Activated naive CD4-positive, alpha-beta T cell treated with anti-CD3 and anti-CD28 coated beads, Interleukin-2, amount 50 U/mL, for 72 hours (primary cell): ENCODE measurements at places on chromosomes 12 and 14. TPM values are rescaled to one million over a fixed set of nuclear protein-coding genes. Genes with fewer than 3 reads are reported as not detected.

DNA sequence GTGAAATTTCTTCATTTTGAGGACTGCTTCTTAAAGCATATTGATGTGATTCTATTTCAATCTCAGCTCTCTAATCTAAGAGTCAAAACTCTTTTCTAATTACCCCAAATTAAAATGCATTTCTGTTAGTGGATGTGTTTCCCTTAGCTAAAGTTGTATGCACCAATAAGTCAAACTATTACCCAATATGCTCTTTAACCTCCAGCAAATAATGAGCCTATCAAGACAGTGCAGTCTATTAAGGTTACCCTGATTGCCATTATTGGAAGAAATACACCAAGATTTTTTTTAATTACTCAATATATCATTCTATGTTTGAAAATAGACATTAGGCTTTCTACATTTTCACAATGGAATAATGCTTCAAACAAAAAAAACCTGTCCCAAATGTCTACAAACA lies 310.0 kb downstream of the BTG1 start:
- DNase-seq: no peak

DNA sequence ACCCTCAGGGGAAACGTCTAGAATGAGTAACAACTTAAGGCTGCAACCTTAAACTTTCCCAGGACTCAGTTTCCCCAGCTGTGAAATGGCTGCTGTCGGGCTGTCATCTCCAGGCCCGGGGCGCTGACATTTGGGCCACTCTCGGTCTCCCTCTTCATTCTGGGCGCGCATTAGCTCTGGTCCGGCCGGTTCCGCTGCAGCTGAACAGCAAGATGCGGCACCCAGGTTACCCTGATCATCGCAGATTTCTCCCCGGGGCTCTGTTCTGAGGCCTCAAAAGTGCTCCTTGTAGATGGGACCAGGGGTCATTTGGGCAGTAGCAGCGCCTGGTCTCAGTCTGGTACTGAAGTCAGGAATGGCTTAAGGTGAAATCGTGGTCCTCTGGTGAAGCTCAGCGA lies 890 bp upstream of the BCL7A start:
- DNase-seq: no peak

DNA sequence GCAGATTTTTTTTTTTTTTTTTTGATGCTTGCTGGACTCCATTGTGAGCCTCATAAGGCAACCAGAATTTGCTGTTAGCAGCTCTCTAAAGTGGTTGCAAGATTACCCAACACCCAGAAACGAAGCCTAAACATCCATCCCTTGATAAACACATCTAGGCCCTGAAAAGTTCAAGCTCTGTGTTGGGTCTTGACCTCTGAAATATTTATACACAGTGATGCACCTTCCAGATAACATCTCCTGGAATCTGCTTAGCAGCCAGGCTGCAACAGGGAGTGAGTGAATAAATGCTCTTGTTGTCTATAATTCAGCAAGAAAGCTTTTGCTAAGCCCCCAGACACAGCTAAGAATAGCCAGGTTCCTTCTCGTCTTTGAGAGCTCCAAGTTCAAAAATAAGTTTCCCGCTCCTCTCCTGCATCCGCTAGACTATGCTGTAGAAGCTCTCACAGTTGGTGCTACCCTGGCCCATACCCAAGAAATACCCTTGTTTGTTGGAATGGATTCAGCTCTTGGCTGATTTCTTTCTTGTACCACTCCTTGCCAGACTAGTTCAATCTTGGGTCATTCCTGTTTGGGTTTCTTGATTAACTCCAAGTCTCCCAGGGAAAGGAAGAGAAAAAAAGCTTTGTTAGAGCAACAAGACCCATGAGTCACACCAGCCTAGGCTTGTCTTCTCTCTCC lies 610.6 kb upstream of the TBX3 start:
- DNase-seq: no peak

DNA sequence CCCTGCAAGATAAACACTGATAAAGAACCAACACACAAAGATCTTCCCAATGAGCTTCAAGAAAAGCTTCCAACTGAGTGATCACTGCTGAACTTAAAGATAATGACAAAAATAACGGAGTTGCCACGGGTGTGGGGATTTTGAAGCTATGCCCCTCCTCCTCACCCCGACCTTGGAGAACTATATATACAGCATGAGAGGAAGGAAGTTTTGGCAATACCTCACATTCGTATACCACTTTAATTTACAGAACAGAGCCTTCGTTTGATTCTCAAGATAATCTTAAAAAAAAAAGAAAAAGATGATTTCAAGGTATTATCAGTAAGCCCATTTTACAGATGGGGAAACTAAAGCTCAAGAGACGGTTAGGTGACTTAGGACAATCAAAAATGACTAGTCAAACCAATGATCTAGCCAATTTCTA lies 715 bp downstream of the NEK9 start:
- DNase-seq: no peak

GRCh38 chr14:78512021-78512420 lies 341.8 kb downstream of the NRXN3 start:
- no peak for DNase-seq

GRCh38 chr14:95656634-95657033 lies 29.6 kb upstream of the TCL1B start:
- no peak for DNase-seq

- no peak for DNase-seq
These were observed 1566.9 kb upstream of the TMEM132C start for GRCh38 chr12:126700096-126700495.

DNA sequence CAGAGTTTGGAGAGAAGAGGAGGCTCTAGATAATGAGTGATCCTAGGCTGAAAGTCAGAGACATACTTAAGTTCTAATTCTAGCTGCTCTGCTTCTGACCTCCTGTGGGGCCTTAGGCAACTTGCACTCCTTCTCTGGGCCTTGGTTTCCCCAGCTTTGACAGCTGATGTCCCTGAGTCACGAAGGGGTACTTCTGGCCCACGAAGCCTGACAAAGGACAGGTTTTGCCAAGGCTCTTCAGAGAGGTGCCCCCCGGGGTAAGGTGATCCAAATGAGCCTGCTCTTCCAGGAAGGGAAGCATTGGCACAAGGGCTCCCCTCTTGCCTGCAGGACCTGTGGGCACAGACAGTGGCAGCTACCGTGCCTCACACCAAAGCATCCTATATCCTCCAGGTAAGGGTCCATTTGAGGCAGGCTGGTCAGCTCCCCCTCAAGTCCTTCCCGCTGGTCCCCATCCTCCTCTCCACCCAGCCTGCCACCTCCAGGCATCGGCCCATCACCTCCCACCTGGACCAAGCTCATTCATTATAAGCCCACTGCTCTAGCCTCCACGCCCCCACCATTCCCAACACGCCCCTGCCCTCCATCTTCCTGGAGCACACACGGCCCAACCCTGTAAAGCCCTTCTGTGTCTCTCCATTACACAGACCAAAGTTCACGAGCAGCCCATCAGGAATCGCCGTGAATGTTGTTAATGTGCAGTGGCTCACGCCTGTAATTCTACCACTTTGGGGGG lies 1.9 kb upstream of the PPP1R13B start:
- DNase-seq: no peak

DNA sequence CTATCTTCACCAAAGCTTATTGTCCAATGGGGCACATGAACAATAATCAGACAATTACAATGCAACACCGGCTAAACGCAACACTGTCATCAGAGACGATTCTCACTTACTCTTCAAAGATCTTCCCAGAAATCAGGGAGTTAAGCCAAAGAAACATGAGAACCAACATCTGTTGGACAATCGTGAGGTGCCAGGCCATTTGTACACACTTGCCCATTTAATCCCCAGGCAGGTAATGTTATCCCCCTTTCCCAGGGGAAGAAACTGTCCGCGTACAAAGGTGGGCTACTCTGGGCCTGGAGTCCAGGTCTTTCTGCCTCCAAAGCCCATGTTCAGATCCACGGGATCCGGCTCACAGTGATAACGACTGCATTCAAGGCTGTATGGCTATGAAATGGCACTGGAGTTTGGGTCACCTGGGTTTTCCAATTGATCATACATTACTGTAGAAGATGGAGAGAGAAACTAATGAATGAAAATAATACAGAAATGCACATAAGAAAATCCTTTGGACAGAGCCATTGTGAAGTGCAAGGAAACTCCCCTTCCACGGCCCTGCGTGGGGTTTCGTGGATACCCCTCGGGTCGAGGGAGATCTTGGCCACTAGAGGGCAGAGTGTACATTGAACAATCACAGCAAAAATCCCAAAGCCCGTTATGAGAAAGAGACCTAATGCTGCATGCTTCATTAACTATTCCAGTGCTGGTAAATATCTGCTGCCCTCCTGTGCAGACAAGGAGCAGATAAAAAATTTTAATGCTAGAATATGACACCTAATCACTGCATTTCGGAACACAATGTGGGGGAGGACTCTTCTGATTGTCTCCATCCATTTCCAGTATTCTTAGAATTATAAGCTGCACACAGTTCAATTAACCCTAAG lies 111.4 kb downstream of the EGLN3 start:
- no peak for DNase-seq

- DNase-seq: no peak
These were observed 463.8 kb downstream of the PRKD1 start for GRCh38 chr14:29463727-29464395.

DNA sequence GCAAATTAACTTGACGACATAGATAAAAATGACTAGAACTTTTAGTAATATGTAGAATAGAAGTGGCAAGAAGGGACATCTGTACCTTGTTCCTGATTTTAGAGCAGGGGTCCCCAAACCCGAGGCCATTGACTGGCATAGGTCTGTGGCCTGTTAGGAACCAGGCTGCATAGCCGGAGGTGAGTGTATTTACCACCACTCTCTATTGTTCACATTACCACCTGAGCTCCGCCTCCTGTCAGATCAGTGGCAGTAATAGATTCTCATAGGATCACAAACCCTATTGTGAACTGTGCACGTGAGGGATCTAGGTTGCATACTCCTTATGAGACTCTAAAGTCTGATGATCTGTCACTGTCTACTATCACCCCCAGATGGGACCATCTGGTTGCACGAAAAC lies 113.6 kb upstream of the AVPR1A start:
- no peak for DNase-seq

GRCh38 chr14:94653321-94653720 lies 41.1 kb downstream of the SERPINA3 start:
- no peak for DNase-seq

GRCh38 chr14:43031598-43031997 lies 1424.9 kb downstream of the LRFN5 start:
- DNase-seq: no peak

GRCh38 chr12:81668475-81668874 lies 90.7 kb downstream of the PPFIA2 start:
- no peak for DNase-seq

GRCh38 chr14:76348898-76349297 lies 27.0 kb upstream of the ESRRB start:
- no peak for DNase-seq

GRCh38 chr12:132458846-132459641 lies 30.9 kb upstream of the FBRSL1 start:
- no peak for DNase-seq

DNA sequence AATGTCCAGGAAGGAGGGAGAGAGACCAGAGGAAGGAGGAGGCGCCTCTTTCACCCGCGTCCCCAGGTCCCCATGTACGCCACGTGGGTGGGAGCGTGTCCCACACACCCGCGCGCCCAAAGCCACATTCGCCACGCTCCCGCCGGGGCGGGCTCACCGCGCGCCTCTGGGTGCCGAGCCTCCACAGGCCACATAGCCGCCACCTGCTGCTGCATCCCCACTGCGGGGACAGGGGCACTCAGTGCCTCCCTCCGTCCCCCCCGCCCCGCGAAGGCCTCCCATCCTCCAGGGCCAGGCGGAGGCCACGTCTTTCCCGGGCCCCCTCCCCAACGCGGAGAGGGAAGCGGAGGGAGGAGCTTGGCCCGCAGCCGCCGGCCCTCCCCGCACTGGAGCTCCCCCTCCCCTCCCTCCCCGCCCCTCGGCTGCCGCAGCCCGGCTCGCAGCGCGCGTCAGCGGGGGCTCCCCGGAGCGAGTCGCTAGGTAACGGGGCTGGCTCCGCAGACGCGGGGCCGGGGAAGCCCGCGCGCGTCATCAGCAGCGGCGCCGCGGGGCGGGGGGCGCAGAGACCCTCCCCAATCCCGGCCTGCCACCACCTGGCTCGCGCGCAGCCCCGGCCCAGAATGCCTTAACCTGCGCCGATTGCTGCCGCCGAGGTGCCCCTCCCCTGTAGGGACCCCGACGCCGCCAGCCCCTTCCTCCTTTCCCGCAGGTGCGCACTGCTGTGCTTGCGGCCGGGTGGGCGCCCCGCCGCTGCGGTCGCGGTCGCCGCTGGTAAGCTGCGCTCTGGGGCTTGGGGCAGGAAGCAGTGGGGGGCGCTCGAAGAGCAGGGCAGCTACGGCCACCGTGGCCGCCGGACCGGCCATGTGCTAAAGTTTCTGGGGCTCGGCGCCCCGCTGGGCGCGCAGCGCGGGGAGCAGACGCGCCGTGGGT lies 536 bp upstream of the TUNAR start:
- no peak for DNase-seq

DNA sequence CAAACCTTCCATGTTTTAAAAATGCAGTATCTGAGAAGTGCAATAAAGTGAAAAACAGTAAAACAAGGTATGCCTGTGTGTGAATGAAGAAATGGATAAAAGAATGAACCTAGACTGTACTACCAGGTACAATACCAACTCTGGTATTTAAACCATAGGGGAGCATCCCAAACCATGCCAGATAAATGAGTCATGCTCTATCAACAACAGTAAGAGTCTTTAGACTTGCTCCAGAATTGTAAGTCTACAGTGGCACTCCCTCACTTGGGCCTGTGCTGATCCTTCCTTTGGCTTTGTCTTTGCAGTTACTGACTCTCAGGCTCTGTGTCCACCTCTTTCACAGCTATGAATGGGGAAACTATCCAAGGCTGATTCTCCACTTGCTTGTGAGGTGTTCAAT lies 38.1 kb downstream of the BBS10 start:
- no peak for DNase-seq

DNA sequence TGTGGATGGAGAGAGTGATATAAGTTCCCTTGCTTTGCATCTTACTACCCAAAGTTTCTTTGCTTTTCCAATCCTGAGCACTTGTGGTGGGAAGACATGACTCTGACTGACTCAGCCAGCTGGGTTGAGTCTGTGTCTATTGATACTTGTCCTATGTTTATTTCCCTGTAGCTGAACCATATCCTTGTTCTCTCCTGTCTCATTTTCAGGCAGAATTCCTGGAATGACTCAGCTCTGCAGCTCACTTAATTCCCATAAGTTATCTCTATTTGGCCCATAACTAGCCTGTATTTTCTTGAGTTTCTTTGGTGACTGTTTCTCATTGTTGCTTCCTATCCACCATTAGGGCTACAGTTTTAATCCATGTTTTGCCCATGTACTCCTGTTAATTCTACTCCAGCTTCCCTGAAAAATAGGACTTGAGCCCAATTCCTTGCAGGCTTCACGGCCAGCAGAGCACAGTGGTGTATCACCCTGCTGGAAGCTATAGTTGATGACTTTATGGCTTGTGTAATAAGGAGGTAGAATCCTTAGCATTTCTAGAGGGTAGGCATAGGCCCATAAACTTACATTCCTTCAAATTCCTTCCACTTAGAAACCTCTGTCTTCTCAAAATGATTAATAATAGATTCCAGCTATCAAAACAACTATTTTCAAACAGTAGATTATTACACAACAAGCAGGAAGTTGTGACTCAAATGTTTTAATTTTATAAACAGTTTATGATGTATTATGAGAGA lies 183.1 kb downstream of the TMTC3 start:
- DNase-seq: no peak

MMP14 gene
- total RNA-seq: 2.2 TPM

BHLHE41 gene
- total RNA-seq: not detected

SMAGP gene
- total RNA-seq: 0.41 TPM

CD69 gene
- 72.7 TPM for total RNA-seq

SLC7A7 gene
- 0.78 TPM for total RNA-seq

HOXC9 gene
- not detected for total RNA-seq

CCDC85C gene
- total RNA-seq: 8.4 TPM

CIROP gene
- total RNA-seq: not detected

MAP4K5 gene
- 16.8 TPM for total RNA-seq

TMCC3 gene
- not detected for total RNA-seq

KLRK1 gene
- total RNA-seq: 0.39 TPM

TAS2R10 gene
- total RNA-seq: not detected
